Naive B cell (primary cell): ENCODE measurements at places on chromosomes 12 and 14. TPM values are rescaled to one million over a fixed set of nuclear protein-coding genes. Genes with fewer than 3 reads are reported as not detected.
A peak's percentile ranks its signal among the peaks of the same experiment; 100 is the strongest.

The LMO3 gene
- polyA plus RNA-seq = not detected

GRCh38 chr12:66497008-66497897, 181.6 kb downstream of the GRIP1 start:
- no peaks in the 10 kb centered on the region for H3K36me3 ChIP-seq
- no peak for DNase-seq
- H3K4me1 ChIP-seq = no peaks in the 10 kb centered on the region
- H3K27me3 ChIP-seq = peaks cover 11% of the 10 kb centered on the region

The PMCH gene
- polyA plus RNA-seq = not detected

- H3K4me3 ChIP-seq = peak overlapping the region; percentile 63
- no peaks in the 10 kb centered on the region for H3K27me3 ChIP-seq
- no peaks in the 10 kb centered on the region for H3K36me3 ChIP-seq
- peak overlapping the region; percentile 63 for H3K27ac ChIP-seq
- H3K4me1 ChIP-seq = peaks cover 43% of the 10 kb centered on the region
- no peak for DNase-seq
Observed at GRCh38 chr12:32482226-32482625, 82.9 kb downstream of the FGD4 start.

- H3K36me3 ChIP-seq = peaks cover 4% of the 10 kb centered on the region
- H3K4me1 ChIP-seq = no peaks in the 10 kb centered on the region
- no peaks in the 10 kb centered on the region for H3K27me3 ChIP-seq
- no peak overlapping the region for H3K4me3 ChIP-seq
Observed at GRCh38 chr12:12202747-12203146, 64.1 kb downstream of the LRP6 start.

- H3K36me3 ChIP-seq = no peaks in the 10 kb centered on the region
- no peaks in the 10 kb centered on the region for H3K27me3 ChIP-seq
- no peak overlapping the region for H3K4me3 ChIP-seq
- no peak for DNase-seq
Observed at GRCh38 chr14:70779667-70780066, 29.6 kb downstream of the MAP3K9 start.

- peaks cover 74% of the 10 kb centered on the region for H3K4me1 ChIP-seq
- peak overlapping the region; percentile 59 for H3K4me3 ChIP-seq
- no peak overlapping the region for H3K27ac ChIP-seq
- H3K36me3 ChIP-seq = no peaks in the 10 kb centered on the region
Observed at GRCh38 chr12:54387114-54387467, 2.6 kb upstream of the ZNF385A start.

DNA sequence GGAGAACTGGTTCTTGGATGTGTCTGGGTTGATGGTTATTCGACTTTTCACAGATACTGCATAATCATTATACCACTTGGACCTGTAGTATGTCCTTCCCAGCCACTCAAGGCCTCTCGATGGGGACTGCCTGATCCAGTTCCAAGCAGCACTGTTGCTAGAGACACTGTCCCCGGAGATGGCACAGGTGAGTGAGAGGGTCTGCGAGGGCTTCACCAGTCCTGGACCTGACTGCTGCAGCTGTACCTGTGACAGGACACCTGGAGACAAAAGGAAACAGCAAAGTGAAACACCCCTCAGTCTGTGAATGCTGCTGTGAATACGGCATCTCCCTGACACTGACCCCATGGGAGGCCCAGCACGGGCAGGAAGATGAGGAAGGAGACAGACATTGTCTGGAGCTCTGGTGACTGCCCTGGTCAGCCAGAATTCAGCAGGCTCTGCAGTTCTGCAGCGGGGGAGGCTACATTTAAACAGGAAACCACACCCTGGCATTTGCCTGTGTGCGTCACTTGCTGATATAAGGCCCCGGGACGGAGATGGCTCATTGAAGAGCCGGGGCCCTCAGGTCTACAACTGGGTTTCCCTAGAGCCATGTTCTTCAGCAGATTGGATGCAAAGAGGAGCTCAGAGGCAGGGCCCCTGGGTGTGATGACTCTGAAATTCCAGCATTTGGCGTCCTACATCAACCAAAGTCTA, 413.6 kb downstream of the TMEM121 start:
- peak overlapping the region; percentile 65 for H3K4me3 ChIP-seq
- peaks cover 12% of the 10 kb centered on the region for H3K4me1 ChIP-seq
- DNase-seq = no peak
- no peaks in the 10 kb centered on the region for H3K36me3 ChIP-seq

The PPP1R36 gene
- 0.40 TPM for polyA plus RNA-seq

The PFKM gene
- 12.2 TPM for polyA plus RNA-seq

The C12orf50 gene
- not detected for polyA plus RNA-seq

The PTPN21 gene
- polyA plus RNA-seq = not detected

The GPR84 gene
- polyA plus RNA-seq = not detected
